Hematopoietic multipotent progenitor cell treated with erythropoietin and hydrocortisone succinate and interleukin-3 and kit ligand, for 17 days (in vitro differentiated cells): ENCODE measurements at places on chromosomes 12 and 14.

DNA sequence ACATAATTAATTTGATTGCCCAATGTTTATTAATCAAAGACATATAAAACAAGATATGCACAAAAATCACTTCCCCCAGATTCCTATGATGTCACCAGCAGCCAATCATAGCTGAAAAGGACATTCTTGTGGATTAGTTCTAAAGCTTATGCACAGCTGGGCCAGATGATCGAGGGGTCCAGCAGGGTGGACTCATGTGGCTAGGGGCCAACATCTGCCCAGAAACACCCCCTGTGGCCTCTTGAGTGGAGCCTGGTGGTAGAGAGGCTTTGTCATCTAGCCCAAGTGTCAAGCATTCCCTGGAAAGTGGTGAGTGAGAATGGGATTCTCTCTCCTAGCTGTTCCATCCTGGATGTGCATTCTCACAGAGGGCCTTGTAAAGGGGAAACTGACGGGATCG lies 590.0 kb downstream of the BCL11B start:
- no peak for DNase-seq

GRCh38 chr14:104771918-104772706 lies 19.2 kb downstream of the SIVA1 start:
- no peak for DNase-seq

GRCh38 chr12:82730953-82731459 lies 44.3 kb downstream of the TMTC2 start:
- DNase-seq: no peak

- DNase-seq: no peak
These were observed 36.8 kb upstream of the GPR68 start for GRCh38 chr14:91281346-91281745.

DNA sequence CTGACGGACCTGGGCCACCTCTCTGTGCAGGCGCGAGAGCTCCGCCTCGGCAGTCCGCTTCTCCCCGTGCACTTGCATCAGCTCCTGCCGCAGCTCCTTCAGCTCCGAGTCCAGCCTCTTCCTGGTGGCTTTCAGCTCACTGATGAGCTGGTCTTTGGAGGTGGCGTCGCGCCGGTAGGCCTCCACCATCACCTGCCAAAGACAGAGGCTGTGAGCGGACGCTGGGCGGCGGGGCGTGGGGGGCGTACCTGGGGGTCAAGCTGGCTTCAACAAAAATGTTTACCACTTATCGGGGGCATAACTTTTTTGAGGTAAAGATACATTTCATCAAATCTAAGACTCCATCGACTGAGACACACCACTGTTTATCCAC lies 27.5 kb upstream of the ANKLE2 start:
- no peak for DNase-seq

DNA sequence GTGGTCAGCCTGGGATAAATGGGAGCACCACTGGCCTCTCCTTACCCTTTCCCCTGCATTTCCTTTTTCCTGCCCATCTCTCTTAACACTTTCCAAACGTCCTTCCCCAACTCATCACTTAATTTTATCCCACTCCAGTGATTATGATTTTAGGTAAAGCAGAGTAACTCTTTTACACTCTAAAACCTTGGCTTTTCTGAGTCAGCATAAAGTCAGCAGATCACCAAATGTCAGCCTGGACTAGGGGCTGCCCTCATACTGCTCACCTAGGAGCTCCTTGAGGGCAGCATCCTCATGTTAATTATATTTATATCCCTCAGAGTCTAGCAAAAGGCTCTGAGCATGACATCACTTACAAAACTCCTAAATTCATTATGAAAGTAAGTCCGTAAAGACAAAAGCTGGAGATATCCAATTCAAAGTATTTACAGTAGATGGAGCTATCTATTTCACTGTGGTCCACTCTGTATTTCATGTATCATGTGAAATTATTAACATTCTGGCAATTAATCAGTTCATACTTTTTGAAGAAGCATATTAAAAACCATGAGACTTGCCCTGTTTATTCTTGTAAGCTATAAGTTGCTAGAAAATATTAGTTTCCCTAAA lies 17.0 kb upstream of the DICER1 start:
- no peak for DNase-seq

DNA sequence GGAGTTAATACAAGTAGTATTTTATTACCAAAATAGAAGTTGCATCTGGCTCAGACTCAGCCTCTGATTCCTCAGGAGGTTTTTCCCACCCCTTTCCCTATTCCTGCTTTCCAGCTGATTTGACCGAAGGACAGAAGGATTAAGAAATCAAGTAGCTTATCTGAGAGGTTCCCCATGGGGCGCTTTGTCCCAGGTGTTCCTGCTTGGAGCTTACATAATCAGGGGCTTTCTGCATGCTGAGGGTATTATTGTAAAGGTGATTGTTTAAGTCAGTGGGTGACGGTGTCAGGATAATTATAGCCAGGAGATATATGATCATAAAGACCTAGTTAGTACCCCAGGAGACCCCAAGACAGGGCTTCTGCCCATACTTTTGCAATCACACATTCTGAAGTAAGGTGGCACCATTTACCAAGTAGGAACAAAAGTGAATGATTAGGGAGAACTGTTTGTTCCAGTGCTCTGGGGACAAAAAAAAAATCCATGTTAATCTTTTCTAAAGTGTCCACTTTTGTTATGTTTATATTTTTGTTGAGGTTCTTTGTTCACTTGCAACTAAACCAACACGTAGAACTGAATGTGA lies 921.3 kb downstream of the NRXN3 start:
- DNase-seq: no peak

DNA sequence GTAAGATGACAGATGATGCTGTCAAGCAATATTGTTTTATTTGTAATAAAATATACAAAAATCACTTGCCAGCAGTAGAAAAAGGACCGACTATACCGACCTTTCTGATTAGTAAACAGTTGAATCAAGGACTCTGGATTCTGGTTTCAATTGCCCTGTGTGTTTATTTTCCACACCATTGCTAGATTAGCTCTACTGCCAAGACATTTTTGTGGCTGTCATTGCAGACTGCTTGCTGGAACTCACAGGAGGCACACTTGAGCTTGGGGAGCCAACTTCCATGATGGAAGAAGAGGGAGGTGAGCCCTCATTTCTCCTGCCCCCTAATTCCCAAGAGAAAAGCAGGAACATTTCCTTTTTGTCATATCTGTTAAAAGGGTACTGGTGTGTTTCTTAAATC lies 51.3 kb downstream of the MAPKAPK5 start:
- DNase-seq: no peak

DNA sequence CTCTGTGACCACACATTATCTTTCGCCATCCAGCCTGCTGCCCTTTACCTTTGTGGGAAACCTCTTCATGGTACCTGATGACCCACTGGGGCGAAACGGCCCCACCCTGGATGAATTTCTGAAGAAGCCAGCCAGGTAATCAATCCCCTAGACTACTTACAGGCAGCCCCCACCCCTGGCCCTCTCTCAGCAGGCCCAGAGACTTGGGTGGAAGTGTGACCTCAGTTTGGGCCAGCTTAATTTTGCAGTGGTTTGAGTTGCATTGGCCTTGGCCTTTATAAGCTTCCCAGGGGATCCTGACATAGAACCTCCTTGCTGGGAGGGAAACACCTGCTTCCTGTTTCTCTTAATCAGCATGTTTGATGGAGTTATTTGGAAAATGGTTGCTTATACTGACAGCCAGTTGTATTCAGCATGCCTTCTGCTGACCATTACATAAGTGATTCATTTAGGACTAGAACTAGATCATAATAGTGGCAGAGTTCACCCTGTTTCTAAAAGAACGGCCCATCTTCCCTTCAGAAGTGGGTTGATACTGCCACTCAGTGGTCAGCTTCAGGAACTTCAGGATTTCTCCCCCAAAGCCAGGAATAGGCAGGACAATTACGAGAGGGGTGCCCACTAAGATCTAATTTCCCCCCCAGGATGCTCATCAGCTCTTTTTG lies 6.1 kb downstream of the SDR39U1 start:
- peak; percentile 84 for DNase-seq

DNA sequence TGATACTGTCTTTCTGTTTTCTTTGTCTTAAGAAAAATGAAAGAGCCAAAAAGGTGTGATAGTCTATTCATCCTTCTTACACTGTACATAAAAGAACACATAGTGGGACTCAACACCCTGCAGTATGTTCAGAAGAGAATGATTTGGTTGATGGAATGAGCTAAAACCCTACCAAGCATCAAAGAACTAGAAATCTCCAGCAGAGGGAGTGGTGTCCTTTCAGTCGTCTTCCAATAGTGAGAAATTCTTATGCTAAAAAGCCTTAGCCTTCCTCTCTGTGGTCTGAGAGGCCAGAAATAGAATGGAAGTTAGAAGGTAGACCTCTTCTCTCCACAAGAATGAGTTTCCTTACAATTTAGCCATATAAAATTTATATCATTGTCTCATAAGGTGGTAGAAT lies 393.4 kb upstream of the SEL1L start:
- DNase-seq: no peak

DNA sequence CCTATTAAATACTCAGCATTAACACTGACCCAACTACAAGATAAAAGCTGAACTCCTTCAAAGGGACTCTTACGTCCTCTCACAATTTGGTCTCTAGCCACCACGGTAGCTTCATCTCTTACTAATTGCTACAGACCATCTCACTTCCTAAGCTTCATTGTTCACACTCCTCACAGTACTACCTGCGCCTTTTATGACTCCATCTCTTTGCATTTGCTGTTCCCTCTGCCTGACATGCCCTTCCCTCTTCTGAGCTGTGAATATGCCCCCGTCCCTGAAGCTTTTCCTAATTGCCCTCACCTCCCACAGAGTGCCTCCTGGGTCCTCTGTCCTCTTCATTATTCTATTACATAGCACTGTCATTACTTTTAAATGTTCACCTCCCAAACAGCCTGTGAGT lies 2.5 kb downstream of the EEA1 start:
- DNase-seq: no peak

DNA sequence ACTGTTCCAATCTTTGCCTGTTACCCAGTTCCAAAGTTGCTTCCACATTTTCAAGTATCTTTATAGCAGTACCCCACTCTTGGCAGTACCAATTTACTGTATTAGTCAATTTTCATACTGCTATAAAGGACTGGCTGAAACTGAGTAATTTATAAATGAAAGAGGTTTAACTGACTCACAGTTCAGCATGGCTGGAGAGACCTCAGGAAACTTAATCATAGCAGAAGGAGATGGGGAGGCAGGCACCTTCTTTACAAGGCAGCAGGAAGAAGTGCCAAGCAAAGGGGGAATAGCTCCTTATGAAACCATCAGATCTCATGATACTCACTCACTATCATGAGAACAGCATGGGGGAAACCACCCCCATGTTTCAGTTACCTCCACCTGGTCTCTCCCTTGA lies 215.0 kb downstream of the SNAPC1 start:
- DNase-seq: no peak

DNA sequence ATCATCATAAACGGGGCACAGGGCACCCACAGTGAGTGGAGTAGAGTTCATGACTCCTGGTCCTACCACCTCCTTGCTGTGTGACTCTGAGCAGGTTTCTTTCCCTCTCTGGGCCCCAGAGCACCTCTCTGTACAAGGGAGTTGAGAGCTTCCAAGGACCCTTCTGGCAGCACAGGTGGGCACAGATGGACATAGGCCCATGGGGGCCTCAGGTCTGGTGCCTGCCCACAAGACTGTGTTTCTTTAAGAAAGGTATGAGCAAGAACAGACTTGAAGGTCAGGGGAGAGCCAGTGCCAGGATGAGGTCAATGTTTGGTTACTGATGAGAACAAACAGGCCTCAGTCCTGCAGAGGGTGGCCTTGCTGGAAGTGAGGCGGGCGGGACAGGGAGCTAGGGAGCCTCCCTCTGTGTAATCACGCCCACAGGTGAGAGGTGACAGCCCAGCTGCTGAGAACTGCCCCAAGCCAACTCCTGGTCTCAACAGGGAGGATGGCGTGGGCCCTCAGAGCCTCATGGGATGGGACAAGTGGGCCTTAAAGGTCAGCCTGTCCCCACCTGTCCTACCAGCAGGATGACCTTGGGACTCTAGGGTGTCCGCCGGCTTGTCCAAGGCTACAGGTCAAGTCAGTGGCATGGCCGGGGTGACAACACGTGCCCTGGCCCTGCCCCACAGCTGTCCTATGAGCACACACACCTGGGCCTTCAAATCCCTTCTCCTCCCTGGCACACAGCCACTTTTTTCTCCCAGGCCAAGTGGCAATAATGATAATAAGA lies 49.1 kb downstream of the CCDC85C start:
- no peak for DNase-seq

DNA sequence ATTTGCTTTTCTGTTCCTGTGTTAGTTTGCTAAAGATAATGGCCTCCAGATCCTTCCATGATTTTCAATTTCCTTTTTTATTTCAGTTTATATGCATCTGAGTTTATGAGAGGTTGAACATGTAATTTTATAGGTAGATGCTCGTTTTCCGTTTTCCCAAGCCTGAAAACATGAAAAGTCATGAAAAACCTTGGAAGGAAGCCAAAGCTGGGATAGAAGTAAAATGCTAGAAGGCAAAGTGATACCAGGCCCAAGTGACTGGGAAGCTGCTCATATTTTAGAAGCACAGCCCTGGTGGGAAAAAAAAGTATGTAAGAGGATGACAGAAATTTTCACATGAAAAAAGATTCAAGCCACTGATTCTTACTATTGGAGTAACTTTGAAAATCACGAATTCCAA lies 290.8 kb downstream of the PRKD1 start:
- DNase-seq: no peak

DNA sequence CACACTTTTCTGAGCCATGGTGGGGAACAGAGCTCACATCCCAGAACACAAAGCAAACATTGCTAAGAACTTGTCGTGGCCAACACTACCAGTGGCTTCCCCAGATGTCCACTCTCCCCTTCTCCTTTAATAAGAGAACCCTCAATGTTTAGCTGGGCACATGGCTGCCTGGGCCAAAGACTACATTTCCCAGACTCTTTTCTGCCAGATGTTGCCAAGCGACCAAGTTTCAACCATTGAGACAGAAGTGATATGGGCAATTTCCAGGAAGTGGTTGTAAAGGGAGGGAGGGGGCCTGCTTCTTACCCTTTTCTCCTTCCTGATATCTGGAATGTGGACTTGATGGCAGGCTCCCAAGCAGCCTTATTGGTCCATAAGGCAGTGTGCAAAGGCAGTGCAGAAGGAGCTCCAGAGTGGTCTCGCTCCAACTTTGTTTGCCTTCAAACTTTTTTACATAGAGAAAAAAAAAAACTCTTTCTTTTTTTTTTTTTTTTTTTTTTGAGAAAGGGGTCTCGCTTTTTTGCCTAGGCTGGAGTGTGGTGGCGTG lies 24.9 kb upstream of the JDP2 start:
- DNase-seq: no peak

GRCh38 chr12:38905480-38906351 lies at the start of gene CPNE8:
CPNE8 (minus strand) TSS chr12:38905591; CDS start chr12:38905534, 57 bp downstream.
- DNase-seq: no peak
